ENCODE measurements at places on chromosomes 7 and 10.

- DNase-seq, result peak; percentile 6
Measured at GRCh38 chr7:133945497-133945896, 181.6 kb upstream of the LRGUK start.

DNA sequence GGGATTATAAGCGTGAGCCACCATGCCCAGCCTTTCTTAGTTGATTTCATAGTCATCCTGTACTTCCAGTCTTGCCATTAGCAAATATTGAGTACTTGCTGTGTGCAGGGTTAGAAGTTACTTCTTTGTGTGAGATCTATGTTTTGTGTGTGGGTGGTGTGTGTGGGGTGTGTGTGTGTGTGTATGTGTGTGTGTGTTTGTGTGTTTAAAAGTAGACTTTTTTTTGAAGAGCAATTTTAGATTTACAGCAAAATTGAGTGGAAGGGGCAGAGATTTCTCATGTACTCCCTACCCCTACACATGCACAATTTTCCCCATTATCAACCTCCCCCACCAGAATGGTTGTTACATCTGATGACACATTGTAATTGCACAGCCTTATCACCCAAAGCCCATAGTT, 48.2 kb downstream of the KAT6B start:
- no peak for DNase-seq

- DNase-seq, result peak; percentile 99
Measured at GRCh38 chr10:20181434-20181833, 365.2 kb downstream of the PLXDC2 start.

- no peak for DNase-seq
Measured at GRCh38 chr7:68684996-68685395, 913.3 kb upstream of the AUTS2 start.

DNA sequence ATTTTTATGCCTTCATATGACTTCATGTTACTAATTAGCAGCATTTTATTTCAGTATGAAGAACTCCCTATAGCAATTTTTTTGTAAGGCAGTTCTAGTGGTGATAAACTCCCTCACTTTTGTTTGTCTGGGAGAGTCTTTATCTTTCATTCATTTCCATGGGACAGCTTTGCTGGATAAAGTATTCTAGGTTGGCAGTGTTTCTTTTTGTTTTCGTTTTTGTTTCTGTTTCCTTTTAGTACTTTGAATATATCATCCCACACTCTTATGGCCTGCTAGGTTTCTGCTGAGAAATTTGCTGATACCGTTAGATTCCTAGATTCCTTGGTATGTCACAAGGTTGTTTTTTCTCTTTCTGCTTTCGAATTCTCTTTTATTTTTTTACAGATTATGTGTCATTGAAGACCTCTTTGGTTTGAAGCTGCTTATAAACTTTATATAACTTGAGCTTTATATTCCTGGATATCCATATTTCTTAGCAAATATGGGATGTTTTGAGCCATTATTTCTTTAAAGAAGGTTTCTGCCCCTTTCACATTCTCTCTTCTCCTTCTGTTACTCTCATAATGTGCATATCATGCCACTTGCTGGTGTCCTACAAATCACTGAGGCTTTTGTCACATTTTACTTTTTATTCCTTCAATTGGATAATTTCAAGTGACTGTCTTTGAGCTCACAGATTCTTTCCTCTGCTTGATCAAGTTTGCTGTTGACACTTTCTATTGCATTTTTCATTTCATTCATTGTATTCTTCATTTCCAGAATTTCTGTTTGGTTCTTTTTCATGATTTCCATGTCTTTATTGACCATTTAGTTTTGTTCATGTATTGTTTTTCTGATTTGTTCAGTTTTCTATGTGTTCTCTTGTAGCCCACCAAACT, 28.9 kb upstream of the AHR start:
- no peak for DNase-seq

DNA sequence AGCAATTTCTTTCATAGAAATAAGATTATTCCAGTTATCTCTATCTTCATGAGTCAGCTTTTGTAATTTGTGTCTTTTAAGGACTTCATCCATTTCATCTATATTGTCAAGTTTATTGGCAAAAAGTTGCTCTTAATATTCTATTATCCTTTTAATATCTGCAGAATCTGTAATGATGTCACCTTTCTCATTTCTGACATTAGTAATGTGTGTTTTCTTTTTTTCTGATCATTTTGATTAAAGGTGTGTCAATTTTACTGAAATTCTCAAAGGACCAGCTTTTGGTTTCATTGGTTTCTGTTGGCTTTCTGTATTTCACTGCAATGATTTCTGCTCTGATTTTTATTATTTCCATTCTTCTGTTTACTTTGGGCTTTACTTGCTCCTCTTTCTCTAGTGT, 17.9 kb upstream of the OR2AE1 start:
- no peak for DNase-seq

GRCh38 chr10:125016123-125016522, 74.2 kb downstream of the ZRANB1 start:
- no peak for DNase-seq

- DNase-seq, result no peak
Measured at GRCh38 chr10:132735923-132736391, 50.0 kb downstream of the NKX6-2 start.

- no peak for DNase-seq
Measured at GRCh38 chr10:5317547-5318107, 47.1 kb upstream of the UCN3 start.

GRCh38 chr7:27163288-27164044, 1.9 kb downstream of the HOXA9 start:
- DNase-seq, result no peak

GRCh38 chr7:96045919-96046318, 273.6 kb downstream of the DYNC1I1 start:
- DNase-seq, result no peak

DNA sequence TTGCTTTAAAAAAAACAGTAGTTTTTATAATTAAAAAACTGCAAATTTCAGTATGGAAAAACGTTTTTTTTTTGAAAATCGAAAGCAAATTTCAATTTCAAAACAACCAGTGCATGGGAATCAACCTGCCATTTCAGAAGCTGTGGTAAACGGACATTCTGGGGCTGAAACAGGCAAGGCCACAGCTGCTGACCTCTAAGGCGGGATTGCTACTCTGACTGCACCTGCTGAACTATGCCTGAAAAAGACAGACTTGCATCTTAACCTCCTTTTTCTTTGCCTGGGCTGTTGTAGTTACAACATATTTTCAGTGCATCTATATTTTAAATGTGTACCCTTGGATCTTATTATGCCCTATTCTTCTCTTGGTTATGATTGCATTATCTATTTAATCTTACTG, 303.0 kb upstream of the SP8 start:
- DNase-seq, result no peak

- no peak for DNase-seq
Measured at GRCh38 chr10:130025326-130025725, 61.3 kb upstream of the EBF3 start.

- DNase-seq, result no peak
Measured at GRCh38 chr7:24401628-24402593, 117.9 kb downstream of the NPY start.

DNA sequence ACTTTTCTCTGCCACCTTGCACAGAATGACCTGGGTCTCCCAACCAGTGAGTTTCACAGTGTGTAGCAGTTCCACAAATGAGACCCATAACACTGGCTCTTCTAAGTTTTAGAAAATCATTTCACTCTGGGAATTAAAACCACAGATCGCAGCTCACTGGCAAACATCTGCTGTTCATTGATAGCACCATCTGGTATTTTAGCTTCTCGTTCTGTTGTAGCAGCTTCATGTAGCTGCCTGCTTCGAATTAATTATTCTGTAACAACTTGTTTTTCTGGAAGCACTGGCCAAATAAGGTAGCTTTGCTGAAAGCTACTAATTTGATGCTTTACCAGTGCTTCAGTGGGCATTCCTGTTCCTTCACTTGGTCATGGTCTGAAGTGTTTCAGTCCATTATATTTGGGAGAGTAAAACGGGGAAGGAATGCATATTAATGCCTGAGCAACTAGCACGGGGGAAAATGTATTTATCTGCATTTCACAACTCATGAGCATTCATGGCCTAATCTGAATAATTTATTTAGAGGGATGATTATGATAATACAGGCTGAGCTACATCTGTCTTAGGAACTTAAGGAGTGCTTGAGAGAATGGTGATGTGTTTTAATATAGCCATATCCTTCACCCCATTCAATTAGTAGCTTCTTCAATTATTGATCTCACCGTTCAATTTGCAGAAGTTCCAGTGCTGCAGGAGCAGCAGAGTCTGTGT, 447.4 kb downstream of the XPNPEP1 start:
- DNase-seq, result peak; percentile 4

GRCh38 chr7:106345421-106346166, 60.8 kb upstream of the NAMPT start:
- DNase-seq, result no peak
